ENCODE measurements at places on chromosomes 1 and 21. TPM values are rescaled to one million over a fixed set of nuclear protein-coding genes. Genes with fewer than 3 reads are reported as not detected.

The PLA2G2C gene
- total RNA-seq: not detected

The GNG5 gene
- 144 TPM for total RNA-seq

The LMX1A gene
- not detected for total RNA-seq

The ADGRL2 gene
- total RNA-seq: 85.4 TPM

The CD48 gene
- not detected for total RNA-seq

The CAPN8 gene
- total RNA-seq: 0.13 TPM

The CA6 gene
- 2.5 TPM for total RNA-seq

The AMY1A gene
- total RNA-seq: not detected

The PRELP gene
- 0.13 TPM for total RNA-seq

The TTF2 gene
- 11.1 TPM for total RNA-seq

The RPTN gene
- not detected for total RNA-seq

DNA sequence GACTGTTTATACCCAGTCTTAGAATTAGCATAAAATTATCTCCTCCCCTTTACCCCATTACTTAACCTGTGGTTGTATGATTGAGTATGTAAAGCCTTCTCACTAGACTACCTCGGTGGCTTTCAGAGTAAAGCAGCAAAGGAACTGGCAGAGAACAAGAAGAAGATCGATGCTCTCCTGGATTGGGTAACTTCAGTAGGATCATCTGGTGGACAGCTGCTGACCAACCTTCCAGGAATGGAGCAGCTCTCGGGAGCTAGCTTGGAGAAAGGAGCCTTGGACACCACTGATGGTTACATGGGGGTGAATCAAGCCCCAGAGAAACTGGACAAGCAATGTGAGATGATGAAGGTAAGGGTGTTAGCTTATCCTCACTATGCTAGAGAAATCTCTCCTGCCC is 138.6 kb upstream of the BMP8A start:
- H3K4me1 ChIP-seq: peaks cover 4% of the 10 kb centered on the region
- H3K27ac ChIP-seq: no peak overlapping the region
- H3K4me3 ChIP-seq: no peak overlapping the region
- peaks cover 56% of the 10 kb centered on the region for H3K36me3 ChIP-seq
- H3K27me3 ChIP-seq: peaks cover 2% of the 10 kb centered on the region
- DNase-seq: no peak

- H3K27me3 ChIP-seq: no peaks in the 10 kb centered on the region
- H3K27ac ChIP-seq: no peak overlapping the region
- H3K4me1 ChIP-seq: no peaks in the 10 kb centered on the region
- no peaks in the 10 kb centered on the region for H3K36me3 ChIP-seq
Measured at GRCh38 chr1:85952460-85952859, 204.1 kb downstream of the COL24A1 start.

- H3K27me3 ChIP-seq: peaks cover 1% of the 10 kb centered on the region
- no peak for DNase-seq
- no peak overlapping the region for H3K4me3 ChIP-seq
- peaks cover 8% of the 10 kb centered on the region for H3K36me3 ChIP-seq
- H3K27ac ChIP-seq: no peak overlapping the region
- peaks cover 20% of the 10 kb centered on the region for H3K4me1 ChIP-seq
Measured at GRCh38 chr1:109185990-109186732, 27.6 kb upstream of the SARS1 start.

DNA sequence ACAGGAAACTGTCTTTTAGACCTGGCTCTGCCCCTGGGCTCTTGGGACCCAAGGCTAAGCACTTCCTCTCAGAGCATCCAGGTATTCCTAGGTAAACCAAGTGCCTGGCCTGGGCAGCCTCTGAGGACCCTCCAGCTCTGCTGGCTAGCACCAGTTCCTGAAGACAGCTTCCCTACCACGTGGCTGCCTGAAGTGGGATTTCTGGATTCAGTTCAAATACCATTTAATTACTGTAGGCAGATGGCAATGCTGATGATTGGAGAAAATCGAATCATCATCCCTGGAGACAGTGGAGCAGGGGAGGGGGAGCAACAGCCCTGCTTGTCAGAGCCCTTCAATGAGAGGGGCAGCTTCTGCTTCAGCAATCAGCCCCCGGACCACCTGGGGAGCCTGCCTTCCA is 11.9 kb downstream of the KIF21B start:
- H3K36me3 ChIP-seq: no peaks in the 10 kb centered on the region
- H3K4me3 ChIP-seq: no peak overlapping the region
- peaks cover 11% of the 10 kb centered on the region for H3K27me3 ChIP-seq
- H3K4me1 ChIP-seq: peaks cover 28% of the 10 kb centered on the region
- DNase-seq: no peak

GRCh38 chr1:100736324-100736723 is 16.8 kb downstream of the VCAM1 start:
- no peaks in the 10 kb centered on the region for H3K4me1 ChIP-seq
- no peak for DNase-seq
- no peaks in the 10 kb centered on the region for H3K36me3 ChIP-seq
- H3K4me3 ChIP-seq: no peak overlapping the region
- H3K27me3 ChIP-seq: peaks cover 2% of the 10 kb centered on the region
- no peak overlapping the region for H3K27ac ChIP-seq

GRCh38 chr1:228691926-228692325 is 43.4 kb upstream of the RHOU start:
- peak; percentile 16 for DNase-seq
- H3K36me3 ChIP-seq: no peaks in the 10 kb centered on the region
- no peak overlapping the region for H3K4me3 ChIP-seq
- no peak overlapping the region for H3K27ac ChIP-seq
- peaks cover 5% of the 10 kb centered on the region for H3K4me1 ChIP-seq

- no peak for DNase-seq
- H3K27ac ChIP-seq: no peak overlapping the region
- no peak overlapping the region for H3K4me3 ChIP-seq
- no peaks in the 10 kb centered on the region for H3K27me3 ChIP-seq
- no peaks in the 10 kb centered on the region for H3K36me3 ChIP-seq
Measured at GRCh38 chr1:150243003-150243402, 7.1 kb upstream of the ANP32E start.

DNA sequence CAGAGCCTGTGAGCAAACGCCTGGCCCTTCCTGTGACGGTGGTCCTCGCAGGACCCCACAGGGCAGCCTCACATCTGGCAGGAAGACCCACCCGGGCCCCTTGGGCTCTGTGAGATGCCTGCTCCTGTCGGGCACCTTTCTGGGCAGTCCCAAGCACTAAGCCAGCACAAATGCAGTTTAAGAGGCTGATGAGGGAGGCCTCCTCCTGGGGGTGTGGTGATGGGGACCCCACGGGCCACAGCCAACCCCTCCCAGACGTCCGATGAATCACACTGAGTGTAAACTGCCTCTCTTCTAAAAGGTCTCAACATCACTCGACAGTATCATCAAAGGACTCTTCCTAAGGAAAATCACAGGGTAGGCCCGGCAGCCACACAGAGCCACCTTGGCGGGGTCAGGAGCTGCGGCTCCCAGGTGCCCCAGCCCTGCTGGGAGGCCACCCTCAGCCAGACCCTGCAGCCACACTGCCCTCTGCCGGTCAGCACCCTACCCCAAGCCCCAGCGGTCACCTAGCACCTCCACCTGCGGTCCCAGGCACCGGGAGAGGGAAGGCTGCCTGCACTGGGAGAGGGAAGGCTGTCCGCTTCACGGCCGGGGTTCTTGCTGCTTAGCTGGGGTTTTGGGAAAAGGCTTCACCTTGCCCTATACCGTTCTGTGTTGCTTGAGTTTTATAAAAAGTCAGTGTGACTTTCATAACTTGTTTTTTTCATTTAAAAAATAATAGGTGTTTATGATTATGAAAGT is 3.9 kb upstream of the PRKCZ start:
- H3K4me3 ChIP-seq: no peak overlapping the region
- peaks cover 9% of the 10 kb centered on the region for H3K4me1 ChIP-seq
- no peaks in the 10 kb centered on the region for H3K36me3 ChIP-seq
- peak; percentile 83 for DNase-seq

DNA sequence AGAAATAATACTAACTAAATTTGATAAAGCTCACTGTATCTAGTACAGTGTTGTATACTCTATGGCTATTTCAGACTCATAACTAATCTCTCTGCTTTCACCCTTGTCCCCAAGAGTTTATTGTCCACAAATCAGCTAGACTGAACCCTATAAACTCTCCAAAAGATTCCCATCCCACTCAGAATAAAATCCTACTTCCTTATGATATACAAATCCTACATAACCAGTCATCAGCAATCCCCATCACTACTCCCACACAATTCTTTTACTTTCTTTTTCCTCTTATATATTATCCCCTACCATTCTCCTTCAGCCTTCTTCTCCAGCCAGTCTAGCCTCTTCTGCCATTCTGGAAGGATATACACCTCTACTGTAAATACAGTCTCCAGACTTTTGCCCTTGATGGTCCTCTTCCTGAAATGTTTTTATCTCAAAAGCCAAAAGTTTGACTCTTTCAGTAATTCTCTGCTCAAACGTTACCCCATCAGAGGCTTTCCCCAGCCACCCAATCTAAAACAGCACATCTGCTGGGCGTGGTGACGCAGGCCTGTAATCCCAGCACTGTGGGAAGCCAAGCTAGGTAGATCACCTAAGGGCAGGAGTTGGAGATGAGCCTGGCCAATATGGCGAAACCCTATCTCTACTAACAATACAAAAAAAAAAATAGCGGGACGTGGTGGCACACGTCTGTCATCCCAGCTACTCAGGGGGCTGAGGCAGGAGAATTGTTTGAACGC is 41.6 kb downstream of the ABL2 start:
- no peak for DNase-seq
- no peaks in the 10 kb centered on the region for H3K4me1 ChIP-seq
- H3K4me3 ChIP-seq: no peak overlapping the region
- H3K36me3 ChIP-seq: no peaks in the 10 kb centered on the region
- no peaks in the 10 kb centered on the region for H3K27me3 ChIP-seq
- no peak overlapping the region for H3K27ac ChIP-seq

DNA sequence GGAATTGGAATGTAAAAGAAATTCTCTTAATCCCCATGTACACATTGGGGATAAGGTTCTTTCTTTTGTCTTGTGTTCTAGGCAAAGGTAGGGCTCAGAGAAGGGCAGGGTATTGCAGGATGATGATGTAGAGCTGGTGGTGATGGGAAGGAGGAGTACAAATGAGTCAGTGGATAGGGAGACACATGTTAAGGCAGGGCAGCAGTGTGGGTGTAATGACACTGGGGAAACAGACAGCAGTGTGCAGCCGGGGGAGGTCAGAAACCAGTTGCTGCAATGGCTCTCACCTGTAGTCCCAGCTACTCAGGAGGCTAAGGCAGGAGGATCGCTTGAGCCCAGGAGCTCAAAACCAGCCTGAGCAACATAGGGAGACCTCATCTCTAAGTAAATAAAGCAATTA is 5.1 kb downstream of the NLRP3 start:
- DNase-seq: no peak
- H3K4me3 ChIP-seq: no peak overlapping the region
- no peak overlapping the region for H3K27ac ChIP-seq
- peaks cover 7% of the 10 kb centered on the region for H3K27me3 ChIP-seq

GRCh38 chr21:39388811-39389155 is 39.9 kb upstream of the HMGN1 start:
- H3K36me3 ChIP-seq: peaks cover 35% of the 10 kb centered on the region
- H3K27me3 ChIP-seq: peaks cover 8% of the 10 kb centered on the region
- peak overlapping the region; percentile 64 for H3K27ac ChIP-seq
- DNase-seq: no peak
- H3K4me3 ChIP-seq: peak overlapping the region; percentile 52
- peaks cover 8% of the 10 kb centered on the region for H3K4me1 ChIP-seq

GRCh38 chr1:65395887-65396612 is 24.4 kb upstream of the LEPR start:
- no peak for DNase-seq
- no peaks in the 10 kb centered on the region for H3K36me3 ChIP-seq
- H3K4me3 ChIP-seq: no peak overlapping the region
- no peaks in the 10 kb centered on the region for H3K27me3 ChIP-seq
- H3K27ac ChIP-seq: no peak overlapping the region
- H3K4me1 ChIP-seq: no peaks in the 10 kb centered on the region

GRCh38 chr1:213688655-213689054 is 299.1 kb upstream of the PROX1 start:
- DNase-seq: no peak
- no peak overlapping the region for H3K27ac ChIP-seq
- no peaks in the 10 kb centered on the region for H3K36me3 ChIP-seq
- H3K27me3 ChIP-seq: peaks cover 6% of the 10 kb centered on the region
- no peak overlapping the region for H3K4me3 ChIP-seq

DNA sequence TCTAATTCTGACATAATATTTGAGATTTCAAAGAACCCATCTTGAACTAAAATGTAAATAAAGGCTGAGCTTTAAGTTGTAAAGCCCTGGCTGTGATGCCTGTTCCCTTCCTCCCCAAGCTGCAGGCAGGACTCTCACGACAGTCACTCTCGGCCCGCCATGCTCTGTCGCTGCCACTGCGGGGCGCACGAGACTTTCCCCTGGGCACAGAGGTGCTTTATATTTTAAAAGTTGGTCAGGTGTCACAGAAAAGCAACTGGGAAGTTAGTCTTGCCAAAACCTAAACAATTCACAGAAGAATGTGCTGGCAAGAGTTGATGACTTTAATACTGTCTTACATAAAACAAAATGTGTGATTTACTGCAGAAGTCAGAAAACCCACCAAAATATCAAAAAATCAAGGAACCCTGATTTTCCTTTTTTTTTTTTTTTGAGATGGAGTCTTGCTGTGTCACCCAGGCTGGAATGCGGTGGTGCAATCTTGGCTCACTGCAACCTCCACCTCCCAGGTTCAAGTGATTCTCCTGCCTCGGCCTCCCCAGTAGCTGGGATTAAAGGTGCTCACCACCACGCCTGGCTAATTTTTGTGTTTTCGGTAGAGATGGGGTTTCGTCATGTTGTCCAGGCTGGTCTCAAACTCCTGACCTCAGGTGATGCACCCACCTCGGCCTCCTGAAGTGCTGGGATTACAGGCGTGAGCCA is 10.7 kb downstream of the LRRC47 start:
- no peaks in the 10 kb centered on the region for H3K4me1 ChIP-seq
- H3K27ac ChIP-seq: no peak overlapping the region
- DNase-seq: peak; percentile 53
- peaks cover 33% of the 10 kb centered on the region for H3K36me3 ChIP-seq

DNA sequence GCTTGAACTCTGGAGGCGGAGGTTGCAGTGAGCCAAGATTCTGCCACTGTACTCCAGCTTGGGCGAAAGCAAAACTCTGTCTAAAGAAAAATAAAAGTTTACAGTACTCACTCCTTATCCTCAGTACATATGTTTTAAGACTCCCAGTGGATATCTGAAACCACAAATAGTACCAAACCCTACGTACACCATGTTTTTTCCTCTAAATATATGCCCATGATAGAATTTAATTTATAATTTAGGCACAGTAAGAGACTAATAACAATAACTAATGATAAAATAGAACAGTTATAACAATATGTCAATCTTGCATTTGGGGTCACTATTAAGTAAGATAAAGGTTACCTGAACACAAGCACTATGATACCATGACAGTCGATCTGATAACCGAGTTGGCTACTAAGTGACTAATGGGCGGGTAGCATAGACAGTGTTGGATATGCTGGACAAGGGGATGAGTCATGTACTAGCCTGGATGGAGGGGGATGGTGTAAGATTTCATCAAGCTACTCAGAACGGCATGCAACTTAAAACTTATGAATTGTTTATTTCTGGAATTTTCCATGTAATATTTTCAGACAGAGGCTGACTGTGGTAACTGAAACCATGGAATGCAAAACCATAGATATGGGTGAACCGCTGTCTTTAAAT is 43.7 kb downstream of the ST7L start:
- H3K4me1 ChIP-seq: no peaks in the 10 kb centered on the region
- no peak for DNase-seq
- no peak overlapping the region for H3K4me3 ChIP-seq
- no peak overlapping the region for H3K27ac ChIP-seq
- H3K36me3 ChIP-seq: peaks cover 20% of the 10 kb centered on the region

Measured in endothelial cell (in vitro differentiated cells).